ENCODE measurements at places on chromosomes 12 and 14.

DNA sequence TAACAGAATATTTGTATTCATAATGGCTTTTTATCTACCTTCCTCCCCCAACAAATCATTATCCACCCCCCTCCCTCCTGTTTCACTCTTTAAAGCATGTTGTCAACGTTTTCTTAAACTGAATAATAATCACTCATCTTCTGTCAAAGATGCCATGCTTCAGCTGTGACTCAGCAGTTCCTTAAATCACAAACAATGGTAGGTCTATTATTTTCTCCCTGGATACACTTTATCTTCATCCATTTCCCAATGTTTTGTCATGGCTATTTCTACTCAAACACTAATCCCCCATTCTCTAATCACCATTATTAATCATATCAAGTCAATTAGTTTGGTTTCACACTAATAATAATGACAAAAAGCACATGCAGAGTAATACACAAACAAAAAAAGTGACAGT lies 6.5 kb downstream of the CLEC12B start:
- no peak for DNase-seq

- no peak for DNase-seq
Observed at GRCh38 chr14:76977793-76978720, 50.5 kb downstream of the IRF2BPL start.

DNA sequence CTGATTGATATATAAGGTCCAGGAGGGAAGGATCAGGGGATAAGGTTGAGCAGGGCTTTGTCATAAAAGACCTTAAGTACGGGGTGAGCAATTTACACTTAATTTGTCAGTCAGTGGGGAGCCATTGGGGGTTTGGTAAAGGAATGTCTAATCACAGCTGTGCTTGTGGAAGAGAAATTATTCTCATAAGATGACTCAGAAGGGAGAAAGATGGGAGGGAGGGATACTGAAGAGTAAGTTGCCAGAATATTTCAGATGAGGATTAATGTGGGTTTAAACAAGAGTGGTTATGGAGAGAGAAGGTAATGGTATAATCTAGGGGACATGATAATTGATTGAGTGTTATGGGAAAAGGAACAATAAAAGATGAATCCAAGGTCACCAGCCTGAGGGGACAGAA lies 500.1 kb upstream of the CCDC196 start:
- no peak for DNase-seq

DNA sequence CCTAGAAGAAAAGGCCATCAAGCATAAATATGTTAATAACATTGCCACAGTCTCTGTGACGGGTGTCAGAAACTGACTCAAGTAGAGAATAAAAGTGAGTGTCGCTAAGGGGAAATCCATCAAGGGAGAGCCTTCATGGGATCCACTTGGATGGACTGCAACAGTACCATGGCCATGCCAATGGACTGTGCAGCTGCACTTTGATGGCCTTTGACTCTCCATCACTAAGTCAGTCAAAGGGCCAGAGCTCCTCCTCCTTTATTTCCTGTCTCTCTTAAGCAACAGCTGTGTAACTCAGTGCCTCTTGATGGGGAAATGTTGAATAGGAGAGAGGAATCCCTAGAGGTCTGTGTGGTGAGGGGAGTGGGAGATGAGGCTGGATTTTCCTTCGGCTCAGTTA lies 335.2 kb downstream of the BMP4 start:
- no peak for DNase-seq

- no peak for DNase-seq
Observed at GRCh38 chr12:106128585-106129328, 10.0 kb downstream of the NUAK1 start.

DNA sequence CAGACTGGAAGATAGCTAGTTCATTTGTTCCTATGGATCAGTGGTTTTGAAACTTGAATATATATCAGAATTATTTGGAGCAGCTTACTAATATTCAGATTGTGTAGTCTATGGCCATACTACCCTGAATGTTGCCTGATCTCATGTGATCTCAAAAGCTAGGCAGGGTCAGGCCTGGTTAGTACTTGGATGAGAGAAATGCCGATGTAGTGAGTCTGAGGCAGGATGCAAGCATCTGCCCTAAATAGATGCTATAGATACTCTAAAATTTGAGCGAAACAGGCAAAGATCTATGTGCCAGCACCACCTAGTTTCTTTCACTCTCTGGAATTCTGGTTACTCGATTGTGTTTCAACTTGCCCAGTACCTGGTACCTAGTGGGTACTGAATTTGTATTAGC lies 40.9 kb downstream of the FRMD6 start:
- no peak for DNase-seq

GRCh38 chr12:32402170-32402569 lies 2.8 kb downstream of the FGD4 start:
- DNase-seq, result no peak

DNA sequence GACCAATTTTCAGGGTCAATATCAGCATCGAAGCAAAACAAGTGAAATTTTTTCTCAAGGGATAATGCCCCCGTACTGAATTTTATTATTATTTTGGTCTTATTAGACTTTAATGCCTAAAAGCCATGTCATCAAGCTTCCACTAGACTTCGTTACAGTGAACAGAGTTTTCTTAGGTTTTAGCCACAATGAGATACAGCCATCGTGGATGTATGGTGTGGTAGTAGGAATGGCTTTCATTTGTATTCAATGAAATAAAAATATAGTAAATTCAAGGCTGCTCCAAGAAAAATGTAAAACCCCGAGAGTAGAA lies 11.7 kb downstream of the TAOK3 start:
- DNase-seq, result no peak

- no peak for DNase-seq
Observed at GRCh38 chr12:95151821-95152220, 65.4 kb downstream of the FGD6 start.

DNA sequence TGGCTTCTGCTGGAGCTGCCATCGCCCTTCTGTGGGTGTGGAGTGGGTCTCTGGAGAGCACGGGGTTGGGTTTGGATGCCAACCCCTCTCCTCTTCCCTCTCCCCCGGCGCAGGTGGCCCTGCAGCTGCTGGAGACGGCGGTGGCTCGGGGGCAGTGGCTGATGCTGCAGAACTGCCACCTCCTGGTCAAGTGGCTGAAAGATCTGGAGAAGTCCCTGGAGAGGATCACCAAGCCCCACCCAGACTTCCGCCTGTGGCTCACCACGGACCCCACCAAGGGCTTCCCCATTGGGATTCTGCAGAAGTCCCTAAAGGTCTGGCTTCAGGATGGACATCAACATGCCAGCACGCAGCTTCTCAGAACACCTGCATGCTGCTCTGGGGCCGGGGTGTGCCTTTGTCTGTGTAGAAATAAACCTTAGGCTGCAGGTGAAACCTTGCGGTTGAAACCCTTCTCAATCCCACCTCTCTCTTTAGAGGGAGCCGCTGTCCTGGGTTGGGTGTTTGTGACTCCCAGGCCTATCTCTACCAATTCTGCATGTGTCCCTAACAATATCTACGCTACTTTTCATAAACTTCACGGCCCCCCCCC lies 44.3 kb downstream of the CCDC92 start:
- no peak for DNase-seq

- DNase-seq, result no peak
Observed at GRCh38 chr14:57560681-57561080, 67.0 kb upstream of the CCDC198 start.

DNA sequence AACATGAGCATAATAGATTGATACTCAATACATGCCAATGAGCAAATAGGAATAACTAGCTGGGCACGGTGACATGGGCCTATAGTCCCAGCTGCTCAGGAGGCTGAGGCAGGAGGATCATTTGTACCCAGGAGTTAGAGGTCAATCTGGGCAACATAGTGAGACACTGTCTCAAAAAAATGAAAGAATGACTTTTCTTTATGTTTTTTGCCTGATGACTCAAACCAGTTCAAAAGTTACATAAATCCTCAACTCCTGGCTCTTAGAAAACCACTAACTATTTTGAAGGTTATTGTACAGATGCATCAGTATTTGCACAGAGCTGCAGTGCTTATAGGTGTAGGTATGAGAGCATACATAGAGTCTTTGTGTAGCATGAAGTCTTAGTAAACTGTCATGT lies 219.2 kb upstream of the RGS6 start:
- no peak for DNase-seq

DNA sequence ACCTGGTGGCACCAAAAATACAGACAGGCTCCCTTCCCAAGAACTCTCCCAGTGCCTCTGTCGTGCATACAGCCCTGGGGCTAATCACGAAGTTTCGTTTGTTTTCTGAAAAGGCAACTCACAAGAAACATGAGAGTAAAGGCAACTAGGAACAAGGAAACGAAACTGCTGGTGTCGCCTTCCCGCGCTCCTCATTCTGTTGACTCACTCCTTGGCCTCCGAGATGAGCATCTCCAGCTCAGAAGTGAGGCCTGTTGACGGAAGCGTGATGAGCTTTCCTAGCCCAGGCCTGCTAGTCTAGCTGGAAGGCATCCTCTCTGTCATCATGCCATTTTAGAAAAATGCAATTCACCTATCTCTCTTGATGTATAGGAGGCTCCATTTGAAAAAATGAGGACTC lies 50.5 kb downstream of the TTC9 start:
- no peak for DNase-seq

GRCh38 chr12:100445081-100445481 lies 28.6 kb upstream of the NR1H4 start:
- no peak for DNase-seq

DNA sequence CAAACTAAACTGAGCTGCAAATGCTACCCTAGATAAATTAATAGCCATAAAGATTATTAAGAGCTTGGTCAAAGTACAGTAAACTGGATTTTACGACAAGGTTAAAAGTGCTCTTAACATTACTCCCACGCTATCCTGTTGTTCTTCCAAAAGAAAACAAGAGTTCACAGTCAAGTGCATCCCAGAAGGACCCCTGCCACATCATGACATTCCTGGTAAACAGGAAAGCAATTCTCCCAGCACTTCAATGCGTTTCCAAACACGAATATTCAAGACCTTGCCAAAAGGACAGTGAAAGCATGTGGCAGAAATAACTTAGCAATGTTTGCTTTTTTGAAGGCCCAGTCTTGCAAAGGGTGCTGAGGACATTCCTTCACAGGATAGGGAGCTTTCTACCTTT lies 11.2 kb downstream of the SPRING1 start:
- DNase-seq, result no peak

- no peak for DNase-seq
Observed at GRCh38 chr14:31761325-31761724, 200.1 kb downstream of the NUBPL start.

Data from epithelial cell of proximal tubule (primary cell).